ENCODE measurements at places on chromosomes 3 and 15.
A peak's percentile ranks its signal among the peaks of the same experiment; 100 is the strongest.

GRCh38 chr3:81437683-81438082 lies 323.8 kb downstream of the GBE1 start:
- peak; percentile 87 for DNase-seq

DNA sequence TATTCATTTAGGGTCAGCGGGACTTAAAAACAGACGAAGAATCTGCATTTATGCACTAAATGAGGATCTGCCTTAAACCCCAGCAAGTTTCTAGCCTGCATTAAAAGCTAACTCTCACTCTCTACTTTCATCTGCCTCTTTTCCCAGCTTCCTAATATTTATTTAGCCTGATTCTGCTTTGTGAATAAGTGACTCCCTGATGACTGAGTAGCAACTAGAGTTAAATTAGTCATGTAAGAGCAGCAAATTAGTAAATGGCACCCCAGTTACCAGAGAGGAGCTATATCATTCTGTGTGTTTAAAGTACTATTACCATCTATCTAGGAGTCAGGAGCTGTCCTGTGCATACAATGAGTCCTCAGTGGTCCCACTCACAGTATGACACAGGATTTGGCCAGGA lies 391.0 kb upstream of the RORA start:
- DNase-seq, result no peak

GRCh38 chr3:71208211-71209095 lies 375.1 kb downstream of the FOXP1 start:
- DNase-seq, result peak; percentile 9

DNA sequence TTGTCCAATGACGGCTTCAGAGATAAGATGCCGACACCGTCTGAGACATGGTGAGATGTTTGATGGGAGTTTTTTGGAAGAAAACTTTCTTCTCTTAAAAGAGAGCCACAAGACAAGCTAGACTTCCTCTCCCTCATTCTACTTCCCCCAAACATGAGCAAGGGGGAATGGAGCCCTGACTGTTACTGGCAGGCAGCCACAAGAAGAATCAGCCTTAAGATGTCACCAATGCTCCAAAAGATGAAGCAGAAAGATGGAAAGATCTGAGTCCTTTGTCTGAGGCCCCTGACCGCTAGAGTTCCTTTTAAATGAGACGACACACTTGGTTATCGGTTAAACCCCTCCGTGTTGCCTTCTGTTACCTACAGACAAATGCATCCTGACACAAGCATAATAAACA lies 108.7 kb downstream of the ST8SIA2 start:
- DNase-seq, result no peak

DNA sequence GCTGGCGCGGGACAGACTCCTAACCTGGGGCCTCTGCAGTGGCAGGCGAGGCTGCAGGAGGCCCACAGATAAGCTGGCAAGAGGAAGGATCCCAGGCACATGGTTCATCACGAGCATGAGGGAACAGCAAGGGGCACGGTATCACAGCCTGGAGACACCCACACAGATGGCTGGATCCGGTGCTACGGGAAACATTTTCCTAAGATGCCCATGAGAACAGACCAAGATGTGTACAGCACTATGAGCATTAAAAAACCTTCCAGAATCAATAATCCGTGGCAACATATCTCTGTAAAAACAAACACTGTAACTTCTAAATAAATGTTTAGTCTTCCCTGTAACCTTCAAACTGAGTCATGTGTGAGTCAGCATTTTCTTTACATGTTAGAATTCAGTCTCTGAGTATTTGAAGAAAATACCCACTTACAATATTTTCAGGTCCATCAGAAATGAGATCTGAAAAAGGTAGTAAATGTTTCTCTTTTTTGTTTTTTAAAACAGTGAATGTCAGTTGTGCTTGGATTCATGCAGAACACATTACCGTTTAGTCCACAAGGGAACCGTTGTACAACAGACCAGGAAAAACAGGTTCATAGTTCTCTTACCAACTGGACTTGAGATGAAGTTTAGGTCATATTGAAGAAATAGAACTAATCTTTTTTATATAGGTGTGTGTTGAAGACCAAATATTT lies 75.9 kb downstream of the BOC start:
- DNase-seq, result peak; percentile 26

- DNase-seq, result peak; percentile 64
Measured at GRCh38 chr15:56052395-56053045, 59.1 kb upstream of the NEDD4 start.

GRCh38 chr3:126916546-126916945 lies 66.4 kb upstream of the PLXNA1 start:
- no peak for DNase-seq

DNA sequence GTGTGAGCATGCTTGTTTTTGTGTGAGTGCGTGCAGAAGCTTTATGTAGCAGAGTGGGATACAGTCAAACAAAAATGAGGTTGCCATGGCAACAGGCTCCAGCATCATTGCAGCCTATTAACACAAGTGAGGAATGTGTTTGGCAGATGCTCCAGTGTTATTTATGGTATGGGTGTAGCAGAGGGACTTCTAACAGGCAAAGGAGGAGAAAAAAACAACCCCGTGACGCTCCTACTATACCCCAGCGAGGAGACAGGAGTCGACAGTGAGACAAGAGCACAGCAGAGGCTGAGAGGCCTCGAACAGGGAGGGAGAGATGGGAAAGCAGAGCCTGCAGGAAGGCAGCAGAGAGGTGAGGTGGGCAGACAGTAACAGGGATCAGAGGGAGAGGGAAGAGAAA lies 4.9 kb downstream of the ADCY5 start:
- no peak for DNase-seq

DNA sequence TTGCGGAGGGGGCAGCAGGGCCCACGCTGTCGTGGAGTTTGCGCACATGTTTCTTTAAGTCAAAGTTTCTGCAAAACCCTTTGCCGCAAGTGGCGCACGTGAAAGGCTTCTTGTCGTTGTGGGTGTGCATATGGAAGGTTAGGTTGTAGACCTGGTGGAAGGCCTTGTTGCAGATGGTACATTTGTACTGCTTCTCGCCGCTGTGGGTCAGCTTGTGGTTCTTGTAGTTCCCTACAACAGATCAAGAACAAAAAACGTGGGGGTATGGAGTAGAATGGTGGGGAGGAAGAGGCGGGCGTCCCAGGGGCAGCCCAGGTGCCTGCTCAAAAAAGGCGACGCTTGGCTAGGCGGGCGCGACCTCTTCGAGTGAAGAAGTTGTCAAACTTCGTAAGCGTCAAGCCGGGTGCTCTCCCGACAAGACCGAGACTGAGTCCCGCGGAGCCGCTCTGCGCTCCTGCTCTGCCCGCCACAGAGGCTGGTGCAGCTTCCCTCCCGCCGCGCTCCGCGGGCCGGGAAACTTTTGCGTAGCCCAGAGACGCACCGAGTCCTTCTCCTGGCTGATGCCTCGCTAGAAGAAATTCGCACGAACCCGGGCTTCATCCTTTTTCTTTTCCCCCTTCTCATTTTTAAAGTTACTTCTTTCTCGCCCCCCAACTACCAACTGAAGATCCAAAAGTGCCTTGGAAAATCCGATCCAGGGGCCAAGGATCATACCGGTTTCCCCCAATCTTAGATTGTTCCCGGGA lies 3.1 kb downstream of the FEZF2 start:
- DNase-seq, result no peak

DNA sequence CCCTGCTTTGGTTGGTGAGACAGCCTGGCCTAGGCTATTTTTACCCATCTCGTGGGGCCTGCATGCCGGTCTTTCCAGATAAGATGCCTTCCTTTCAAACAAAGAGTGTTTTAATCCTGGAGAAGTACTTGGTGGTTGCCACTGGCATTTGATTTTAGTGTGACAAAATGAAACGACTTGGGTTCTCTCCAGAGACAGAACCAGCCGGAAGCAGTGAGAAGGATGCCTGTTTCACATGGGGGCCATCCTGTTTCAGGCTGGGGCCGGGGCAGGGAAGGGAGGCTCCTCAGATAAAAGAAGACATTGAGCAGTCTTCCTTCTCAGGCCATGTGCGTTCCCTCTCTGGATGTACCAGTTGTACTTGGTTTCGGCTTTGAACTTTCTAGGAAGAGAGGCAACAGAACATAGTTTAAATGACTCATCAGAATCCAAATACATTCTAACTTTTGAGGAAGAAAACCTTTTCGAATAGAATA lies 74.9 kb downstream of the TOP2B start:
- DNase-seq, result no peak

GRCh38 chr3:21912711-21913110 lies 161.7 kb upstream of the ZNF385D start:
- no peak for DNase-seq

GRCh38 chr15:26084771-26085170 lies 221.6 kb upstream of the ATP10A start:
- DNase-seq, result no peak

DNA sequence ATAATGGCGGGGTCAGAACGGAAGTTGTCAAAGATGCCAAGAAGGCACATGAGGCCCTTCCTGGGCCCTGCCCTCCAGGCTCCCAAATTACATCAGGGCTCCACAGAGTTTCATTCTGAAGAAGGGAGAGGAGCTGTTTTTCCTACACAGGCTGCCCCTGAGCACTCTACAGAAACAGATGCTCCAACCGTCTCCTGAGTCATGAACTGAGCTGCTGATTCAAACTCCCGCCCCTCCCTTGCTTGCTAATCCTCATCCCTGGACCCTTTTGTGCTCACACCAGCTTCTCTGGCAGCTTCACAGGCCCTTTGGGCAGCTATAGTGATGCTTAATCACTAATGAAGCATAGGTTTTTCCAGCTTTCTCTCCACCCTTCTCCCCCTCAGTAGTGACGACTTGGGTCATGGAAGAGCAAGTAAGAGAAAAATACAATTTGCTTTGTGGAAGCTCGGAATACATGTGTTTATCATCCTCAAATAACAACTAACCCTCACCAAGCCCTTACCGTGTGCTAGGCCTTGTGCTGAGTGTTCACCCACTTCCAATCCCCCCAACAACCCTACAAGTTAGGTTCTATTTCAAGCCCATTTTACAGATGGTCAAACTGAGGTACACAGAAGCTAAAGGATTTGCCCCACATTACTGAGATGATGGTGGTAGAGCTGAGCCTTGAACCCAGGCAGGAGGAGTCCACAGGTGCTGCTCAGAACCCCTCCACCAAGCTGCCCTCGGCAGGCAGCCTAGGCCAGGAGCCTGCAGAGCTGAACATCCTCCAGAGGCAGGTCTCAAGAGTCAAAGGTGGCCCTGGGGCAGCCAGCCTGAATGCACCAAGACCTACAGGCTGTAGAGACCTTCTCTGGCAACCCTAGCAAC lies 21.9 kb downstream of the MEGF11 start:
- peak; percentile 80 for DNase-seq

GRCh38 chr15:97501291-97501690 lies 459.2 kb upstream of the ARRDC4 start:
- DNase-seq, result no peak

GRCh38 chr3:30098653-30099455 lies 507.5 kb upstream of the TGFBR2 start:
- no peak for DNase-seq

GRCh38 chr3:157408499-157409149 lies 28.0 kb upstream of the PTX3 start:
- no peak for DNase-seq
